GM04504 (cell line): ENCODE measurements at places on chromosomes 12 and 14.

GRCh38 chr12:130335517-130336392 lies 1.9 kb upstream of the PIWIL1 start:
- DNase-seq, result peak; percentile 15

GRCh38 chr12:122846622-122847515 lies 11.6 kb downstream of the HIP1R start:
- DNase-seq, result no peak

GRCh38 chr12:560691-561390 lies 101.1 kb downstream of the B4GALNT3 start:
- DNase-seq, result no peak

- no peak for DNase-seq
Observed at GRCh38 chr12:58384196-58384595, 442.8 kb downstream of the ATP23 start.

- no peak for DNase-seq
Observed at GRCh38 chr12:95701722-95702418, 88.7 kb downstream of the NTN4 start.

GRCh38 chr12:101620762-101621133 lies 26.0 kb downstream of the MYBPC1 start:
- DNase-seq, result no peak

DNA sequence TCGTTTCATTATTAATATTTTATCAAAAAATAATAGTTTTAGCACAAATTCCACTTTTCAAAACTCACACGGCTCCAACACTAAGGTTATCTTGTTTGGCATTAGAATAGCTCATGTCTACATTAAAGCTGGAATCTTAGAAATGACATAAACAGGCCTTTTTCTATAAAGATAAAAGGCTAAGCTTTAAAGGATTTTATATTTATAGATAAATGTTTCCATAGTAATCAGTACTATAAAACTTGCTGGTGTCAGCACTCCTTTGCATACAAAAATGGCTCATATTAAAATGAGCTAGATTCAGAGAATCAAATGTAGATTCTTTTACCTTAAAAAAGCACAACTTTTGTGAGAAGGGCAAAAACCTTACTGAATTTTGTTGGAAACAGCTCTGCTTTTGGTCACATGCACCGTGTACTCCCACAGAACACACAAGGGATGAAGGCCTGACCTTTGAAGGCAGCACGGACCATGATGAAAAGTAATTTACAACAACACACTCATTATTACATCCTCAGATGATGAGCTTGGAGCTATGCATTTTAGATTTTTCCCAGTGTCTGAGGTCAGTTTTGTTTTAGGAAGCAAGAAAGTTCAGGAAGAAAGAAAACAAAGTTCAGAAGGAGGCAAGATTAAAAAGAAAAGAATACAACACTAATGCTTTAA lies 202.8 kb downstream of the BCAT1 start:
- DNase-seq, result no peak

DNA sequence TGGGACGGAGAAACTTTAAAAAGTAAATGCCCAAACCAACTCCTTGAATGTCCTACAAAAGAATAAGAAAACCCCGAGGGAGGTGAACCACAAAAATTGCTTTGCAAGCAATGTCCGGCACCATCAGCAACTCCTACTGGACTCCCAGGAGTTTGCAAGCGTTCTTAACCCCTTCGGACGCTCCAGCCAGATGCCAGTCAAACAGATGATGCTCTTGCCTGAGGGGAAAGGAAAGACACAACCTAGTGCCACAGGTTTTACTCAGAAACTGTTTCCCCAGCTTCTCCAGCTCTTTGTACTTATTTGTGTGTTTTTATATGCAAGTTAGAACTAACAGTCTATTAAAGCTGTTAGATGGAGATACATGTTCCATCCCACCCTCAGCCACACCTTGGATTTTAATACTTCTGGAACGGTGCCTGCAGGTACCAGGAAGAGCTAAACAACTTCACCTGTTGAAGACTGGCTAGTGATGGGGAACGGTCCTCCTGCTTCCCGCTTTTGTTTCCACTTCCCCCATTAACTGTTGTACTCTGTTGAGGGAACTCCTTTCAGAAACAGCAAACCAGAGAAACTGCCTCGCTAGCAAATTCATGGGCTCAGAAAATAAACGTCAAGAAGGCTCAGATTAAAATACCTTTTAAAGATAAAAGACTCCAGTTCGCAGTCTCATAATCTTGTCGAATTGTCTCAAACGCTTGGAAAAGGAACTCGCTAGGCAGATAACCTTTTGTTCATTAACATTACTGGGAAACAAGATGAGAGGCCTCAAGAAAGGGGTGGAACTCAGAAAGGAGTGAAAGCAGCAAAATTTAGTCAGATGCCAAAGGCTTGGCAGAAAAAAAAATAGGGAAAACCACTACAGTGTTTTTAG lies 1.1 kb upstream of the FERMT2 start:
- DNase-seq, result peak; percentile 59

- no peak for DNase-seq
Observed at GRCh38 chr14:100738704-100739131, 12.0 kb downstream of the DLK1 start.

- DNase-seq, result peak; percentile 89
Observed at GRCh38 chr14:73662487-73662943, 17.7 kb downstream of the DNAL1 start.

DNA sequence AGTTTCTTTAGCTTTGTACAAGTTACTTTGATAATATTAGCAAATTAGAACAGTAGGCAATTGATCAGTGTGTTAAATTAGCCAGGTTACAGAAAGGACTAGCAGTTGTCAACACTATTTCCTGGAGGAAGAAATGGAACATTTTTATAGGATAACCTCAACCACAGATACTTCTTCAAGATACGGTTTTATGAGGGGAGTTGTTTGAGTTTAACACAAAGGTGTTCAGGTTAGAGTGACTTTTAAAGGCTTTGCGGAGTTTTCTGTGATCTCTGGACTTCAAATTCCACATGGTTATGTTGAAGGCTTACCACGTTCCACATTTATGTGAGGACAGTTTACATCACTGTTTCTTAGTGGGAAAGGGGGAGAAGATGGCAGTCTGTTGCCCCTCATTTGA lies 19.3 kb downstream of the YARS2 start:
- DNase-seq, result no peak

DNA sequence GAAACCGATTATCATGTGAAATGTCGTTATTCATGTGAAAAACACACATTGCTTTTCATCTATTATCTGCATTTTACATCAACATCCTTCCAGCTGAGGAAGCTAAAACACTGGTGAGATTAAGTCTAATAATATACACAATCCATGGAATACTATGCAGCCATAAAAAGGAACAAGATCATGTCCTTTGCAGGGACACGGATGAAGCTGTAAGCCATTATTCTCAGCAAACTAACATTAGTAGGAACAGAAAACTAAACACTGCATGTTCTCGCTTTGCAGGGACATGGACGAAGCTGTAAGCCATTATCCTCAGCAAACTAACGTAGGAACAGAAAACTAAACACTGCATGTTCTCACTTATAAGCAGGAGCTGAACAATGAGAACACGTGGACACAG lies 18.3 kb downstream of the KICS2 start:
- DNase-seq, result no peak

GRCh38 chr14:101131451-101131916 lies 228.0 kb upstream of the RTL1 start:
- DNase-seq, result no peak

DNA sequence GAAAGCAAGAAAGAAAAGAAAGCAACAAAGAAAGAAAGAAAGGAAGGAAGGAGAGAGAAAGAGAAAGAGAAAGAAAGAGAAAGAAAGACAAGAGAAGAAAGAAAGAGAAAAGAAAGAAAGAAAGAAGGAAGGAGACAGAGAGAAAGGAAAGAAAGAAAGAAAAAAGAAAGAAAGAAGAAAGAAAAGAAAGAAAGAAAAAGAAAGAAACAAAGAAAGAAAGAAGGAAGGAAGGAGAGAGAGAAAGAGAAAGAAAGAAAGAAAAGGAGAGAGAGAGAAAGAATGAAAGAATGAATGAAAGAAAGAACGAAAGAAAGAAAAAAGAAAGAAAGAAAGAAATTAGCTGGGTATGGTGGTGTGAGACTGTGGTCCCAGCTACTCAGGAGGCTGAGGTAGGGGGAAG lies 400.1 kb upstream of the MDGA2 start:
- no peak for DNase-seq

DNA sequence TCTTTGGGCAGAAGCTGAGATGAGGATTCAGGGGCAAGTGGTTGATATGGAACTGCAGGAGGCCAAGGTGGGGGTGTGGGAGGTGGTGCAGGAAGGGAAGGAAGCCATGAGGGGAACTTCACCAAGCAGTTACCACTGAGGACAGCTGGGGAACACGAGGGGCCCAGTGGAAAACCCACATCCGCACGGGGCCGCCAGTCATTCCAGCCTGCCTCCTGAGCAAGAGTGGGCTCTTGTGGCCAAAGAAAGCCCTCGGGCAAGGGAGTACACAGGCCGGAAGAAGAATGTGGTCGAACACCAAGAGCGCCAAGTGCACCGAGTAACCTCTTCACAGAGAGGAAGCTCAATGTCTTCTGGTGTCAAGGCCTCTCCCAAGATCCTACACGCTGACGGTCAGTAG lies 252.2 kb upstream of the FOXN3 start:
- DNase-seq, result no peak

DNA sequence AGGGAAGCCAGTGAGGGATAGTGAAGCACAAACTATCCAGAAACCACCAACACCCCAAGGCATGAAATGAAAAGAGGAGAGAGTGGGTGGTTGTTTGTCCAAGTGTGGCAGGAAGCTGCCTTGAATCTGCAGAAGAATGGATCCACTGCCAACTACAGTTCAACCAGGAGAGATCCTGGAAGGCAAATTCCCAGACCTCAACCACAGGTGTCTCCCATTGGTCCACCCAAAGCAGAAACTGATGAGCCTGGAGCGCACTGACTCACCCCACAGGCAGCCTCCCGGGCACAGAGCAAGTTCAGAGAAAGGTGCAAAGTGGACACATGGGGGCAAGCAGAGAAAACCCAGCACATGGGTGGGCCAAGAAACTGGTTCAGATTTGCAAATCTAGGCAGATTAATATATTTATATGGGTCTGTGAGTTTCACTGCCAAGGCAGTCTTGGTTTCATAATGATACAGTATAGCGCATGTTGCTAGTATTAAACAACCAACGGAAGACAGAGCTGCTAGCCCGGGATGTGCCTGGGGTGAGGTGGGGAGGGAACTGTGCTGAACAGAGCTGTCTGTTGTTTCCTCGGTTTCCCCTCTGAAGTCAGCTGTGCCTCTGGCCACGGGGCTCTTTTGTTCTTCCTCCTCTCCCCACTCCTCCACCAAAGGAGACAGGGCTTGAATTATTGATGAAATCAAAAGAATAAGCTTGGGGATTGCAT lies 416.2 kb upstream of the CCDC196 start:
- DNase-seq, result no peak

- DNase-seq, result no peak
Observed at GRCh38 chr12:95303476-95303875, 85.9 kb downstream of the VEZT start.

GRCh38 chr12:6039894-6040601 lies 84.4 kb downstream of the VWF start:
- DNase-seq, result peak; percentile 28

GRCh38 chr12:110694330-110694901 lies 5.5 kb upstream of the HVCN1 start:
- DNase-seq, result no peak

DNA sequence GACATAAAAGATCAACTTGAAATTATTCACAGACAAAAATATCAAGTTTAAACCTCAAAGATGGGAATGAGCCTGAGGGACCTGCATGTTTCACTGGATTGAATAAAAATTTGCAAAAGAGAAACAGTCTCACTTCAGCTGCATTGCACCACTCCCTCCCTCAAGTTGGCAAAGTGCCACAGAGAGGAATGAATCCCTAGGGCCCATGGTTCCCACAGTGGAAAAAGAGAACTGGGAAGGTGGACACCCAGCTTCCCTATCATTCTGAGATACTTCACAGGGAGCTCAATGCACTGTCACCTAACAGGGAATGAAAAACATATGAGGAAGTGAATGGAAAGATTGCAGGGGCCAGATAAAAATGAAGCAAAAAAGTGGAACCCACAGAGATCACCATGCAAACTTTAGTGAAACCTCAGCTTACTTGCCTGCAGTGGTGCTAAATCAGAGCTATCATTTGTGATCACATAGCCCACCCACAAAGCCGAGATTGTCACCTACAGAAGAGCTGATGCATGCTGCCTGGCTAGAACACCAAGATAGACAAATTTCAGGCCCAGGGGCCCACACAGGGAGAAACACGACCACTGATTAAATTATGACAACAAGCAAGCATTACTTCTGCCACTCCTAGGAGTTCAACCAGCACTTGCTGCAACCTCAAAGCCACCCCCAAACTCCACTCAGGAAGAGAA lies 911.3 kb downstream of the LRFN5 start:
- DNase-seq, result no peak

- DNase-seq, result no peak
Observed at GRCh38 chr12:124856132-124856841, 7.4 kb downstream of the SCARB1 start.

DNA sequence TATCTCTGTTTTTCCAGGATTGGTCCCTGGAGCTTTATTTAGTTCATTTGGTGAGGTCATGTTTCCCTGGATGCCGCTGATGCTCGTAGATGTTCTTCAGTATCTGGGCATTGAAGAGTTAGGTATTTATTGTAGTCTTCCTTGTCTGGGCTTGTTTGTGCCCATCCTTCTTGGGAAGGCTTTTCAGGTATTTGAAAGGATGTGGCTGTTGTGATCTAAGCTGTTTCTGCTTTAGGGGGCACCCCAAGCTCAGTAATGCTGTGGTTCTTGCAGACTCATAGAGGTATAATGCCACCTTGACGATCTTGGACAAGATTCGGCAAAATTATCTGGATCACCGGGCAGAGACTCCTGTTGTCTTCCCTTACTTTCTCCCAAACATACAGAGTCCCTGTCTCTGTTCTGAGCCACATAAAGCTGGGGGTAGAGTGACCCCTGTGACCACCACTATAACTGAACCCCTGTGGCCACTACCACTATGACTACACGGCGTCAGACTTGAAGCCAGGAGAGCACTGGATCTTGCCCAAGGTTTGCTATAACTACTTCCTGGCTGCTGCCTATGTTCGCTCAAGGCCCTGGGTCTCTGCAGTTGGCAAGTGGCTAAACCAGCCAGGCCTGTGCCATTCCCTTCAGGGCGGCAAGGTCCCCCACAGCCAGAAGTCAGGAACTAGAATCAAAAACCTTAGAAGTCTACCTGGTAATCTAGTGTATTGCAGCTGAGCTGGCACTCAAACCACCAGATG lies 40.9 kb downstream of the FGD4 start:
- DNase-seq, result no peak

- DNase-seq, result no peak
Observed at GRCh38 chr12:50505675-50506530, 1.1 kb downstream of the DIP2B start.

DNA sequence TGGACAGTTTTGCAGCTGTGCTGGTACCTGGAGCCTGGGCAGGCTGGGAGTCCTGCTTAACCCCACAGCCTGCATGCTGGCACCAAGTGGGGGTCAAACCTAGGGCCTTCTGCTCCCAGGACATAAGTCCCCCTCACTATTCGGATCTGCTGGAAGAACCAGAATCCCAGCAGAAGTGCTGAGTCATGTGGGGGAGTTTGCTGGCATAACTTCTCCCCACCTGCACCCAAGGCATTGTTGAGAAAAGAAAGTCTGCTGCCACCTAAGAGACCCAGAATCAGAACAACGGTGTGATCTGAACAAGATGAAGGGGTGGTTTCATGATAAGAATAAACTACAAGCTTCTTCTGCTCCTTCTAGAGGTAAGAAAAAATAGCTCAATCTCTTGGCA lies 102.7 kb downstream of the RBM19 start:
- no peak for DNase-seq

- DNase-seq, result no peak
Observed at GRCh38 chr12:29858270-29858786, 74.6 kb upstream of the TMTC1 start.
